ENCODE measurements at places on chromosomes 13 and 19.

DNA sequence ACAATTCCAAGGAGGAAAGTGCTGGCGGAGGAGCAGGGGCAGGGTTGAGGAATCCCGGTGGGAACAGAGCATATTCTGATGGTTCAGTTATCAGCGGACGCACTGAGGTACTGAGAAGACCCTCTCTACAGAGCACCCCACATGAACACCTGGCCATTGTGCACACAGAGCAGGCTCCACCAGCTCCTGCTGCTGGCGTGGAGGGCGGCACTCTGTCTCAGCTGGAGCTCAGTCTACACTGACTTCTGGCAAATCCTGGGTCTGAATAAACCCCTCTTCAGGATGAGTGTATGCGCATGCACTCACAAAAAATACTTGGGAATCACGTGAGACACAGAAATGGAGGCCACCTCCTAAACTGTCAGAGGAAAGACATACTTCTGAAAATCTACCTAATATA, 114.4 kb upstream of the IRS2 start:
- DNase-seq: no peak

GRCh38 chr13:73450583-73450982, 391.8 kb downstream of the KLF5 start:
- DNase-seq: no peak

DNA sequence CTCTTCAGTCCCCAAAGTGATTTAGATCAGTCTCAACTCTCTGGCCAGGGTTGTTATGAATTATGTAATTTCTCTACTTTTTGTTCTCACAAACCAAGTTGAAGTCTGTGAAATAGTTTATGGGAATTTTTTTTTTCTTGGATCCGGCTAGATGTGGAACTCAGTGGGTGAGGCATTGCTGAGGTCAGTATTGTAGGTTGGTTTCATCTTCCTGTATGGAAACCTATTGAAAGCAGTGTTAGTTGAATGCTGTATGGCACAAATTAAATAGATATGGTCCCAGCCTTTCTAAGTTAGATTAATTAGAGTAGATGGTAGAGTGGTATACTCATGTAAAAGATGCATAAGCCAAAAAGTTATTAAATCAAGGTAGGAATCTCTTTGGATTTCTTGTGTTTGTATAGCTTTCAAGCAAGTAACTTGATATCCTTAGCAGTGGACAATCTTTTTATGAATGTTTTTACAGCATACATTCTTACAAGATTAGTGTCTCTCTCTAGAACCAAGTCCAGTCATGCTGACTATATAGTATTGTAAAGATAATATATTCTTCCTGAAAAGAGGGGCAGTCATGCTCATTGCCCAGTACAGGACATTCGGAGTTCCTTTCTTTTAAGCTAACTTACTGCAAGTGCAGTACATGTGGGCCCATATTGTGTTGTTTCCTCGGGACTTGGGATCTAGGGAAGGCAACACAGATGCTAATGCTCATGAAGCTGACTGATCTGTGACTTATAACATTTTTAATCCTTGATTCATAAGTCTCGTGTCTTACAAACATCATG, 2541.1 kb downstream of the PCDH9 start:
- no peak for DNase-seq

DNA sequence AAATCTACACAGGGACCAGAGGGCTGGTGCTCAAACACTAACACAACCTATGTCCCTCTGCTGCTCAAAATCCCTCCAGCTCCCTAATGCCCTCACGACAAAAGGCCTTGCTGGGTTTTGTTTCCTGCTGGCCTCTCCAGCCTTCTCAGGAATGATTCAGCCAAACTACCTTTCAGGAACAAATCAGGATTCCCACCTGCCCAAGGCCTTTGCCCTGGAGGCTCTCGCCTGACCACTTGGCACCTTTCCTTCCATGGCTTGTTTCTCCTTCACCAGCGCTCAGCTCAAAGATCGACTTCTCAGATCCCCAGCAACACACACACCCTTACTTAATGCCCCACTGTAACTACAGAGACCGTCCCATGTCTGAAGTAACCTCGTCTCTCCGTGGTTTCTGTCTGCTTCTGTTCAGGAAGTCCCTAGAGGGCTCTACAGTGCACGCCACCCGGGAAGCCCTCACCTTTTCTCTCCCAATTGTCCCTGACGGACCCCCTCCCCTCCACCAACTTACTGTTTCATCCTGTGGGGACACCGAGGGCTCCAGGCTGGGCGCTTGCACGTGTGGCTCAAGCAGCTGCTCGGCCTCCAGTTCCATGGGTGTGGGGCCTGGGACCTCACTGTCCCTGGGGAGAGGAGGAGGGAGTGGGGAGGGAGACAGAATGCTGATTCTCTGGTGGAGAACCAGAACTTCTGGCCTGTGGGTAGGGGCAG, 3.2 kb upstream of the SIX5 start:
- DNase-seq: no peak

DNA sequence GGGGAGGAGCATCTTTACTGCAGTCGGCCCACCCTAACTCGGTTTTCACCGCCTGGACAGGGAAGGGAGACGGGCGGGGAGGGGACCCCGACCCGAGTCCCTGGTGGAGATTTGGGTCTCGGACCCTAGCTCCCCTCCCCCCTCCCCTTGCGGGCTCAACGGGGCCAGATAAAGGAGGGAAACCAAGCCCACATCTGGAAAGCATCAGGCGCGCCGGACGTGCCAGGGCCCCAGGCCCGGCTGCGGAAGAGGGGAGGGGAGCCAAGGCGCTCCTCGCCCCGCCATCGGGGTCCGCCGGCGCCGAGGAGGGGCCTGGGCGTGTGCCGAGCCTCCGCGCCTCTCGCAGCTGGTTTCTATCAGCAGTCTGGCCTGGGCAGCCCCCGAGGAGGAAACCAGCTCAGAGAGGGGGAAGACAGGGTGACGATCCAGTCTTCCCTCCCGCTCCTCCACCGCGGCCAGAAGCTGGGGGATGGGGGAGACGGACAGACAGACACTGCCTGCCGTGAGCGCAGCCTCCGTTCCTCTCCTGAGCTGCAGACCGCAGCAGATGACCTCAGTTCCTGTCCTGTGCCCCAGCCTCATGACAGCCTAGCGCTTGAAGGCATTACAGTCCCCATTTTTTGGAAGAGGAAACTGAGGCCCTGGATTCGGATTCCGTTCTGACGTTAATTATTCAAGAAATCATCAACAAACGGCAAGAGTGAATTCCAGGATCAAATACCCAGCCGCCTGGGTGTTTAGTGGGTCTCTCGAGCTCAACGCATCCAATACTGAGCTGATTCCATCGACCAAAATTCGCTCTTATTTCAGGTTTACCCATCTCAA, 3.6 kb upstream of the GNG8 start:
- DNase-seq: no peak

GRCh38 chr13:25190771-25191170, 18.7 kb upstream of the AMER2 start:
- no peak for DNase-seq

DNA sequence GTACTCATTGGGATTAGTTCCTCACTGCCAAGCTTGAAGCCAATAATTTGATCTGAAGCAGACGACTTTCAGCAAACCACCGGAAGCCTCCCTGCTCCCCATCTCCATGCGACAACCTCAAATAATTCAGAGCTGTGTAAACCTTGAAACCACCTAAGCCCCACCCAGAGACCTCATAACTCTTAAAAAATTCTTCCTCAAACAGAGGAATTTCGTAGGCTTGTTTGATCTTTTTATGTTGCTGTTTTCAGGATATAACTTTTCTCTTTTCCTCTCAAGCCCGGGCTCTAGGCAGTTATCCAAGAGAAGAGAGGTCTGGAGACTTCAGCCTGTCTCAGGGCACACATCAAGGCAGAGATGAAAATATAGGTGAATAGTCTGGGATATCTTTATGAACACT, 311.6 kb downstream of the KCNRG start:
- no peak for DNase-seq
